ENCODE measurements at places on chromosomes 16 and 17.

DNA sequence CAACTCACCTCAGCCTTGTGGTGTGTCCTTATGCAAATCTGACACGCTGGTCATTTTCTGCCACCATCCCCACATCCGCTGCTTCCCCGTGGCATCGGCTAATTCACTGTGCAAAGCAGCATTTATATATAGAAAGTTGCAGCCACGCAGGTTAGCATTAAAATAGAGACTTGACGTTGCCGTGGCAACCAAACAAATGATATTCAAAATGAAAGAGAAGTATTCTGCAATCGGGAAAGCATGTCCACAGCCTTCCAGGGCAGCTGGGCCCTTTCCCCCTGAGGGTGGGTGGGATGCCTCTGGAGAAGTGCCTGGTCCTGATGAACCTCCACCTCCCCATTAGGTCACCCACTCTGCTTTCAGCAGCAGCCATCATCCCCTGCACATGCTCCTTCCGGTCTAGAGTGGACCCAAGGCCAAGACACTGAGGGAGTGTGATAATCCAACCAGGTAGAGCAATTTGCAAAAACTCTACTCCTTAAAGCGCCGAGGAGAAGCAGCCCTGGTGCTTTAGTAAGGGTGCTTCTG, 138.7 kb downstream of the GAS7 start:
- DNase-seq: no peak

GRCh38 chr17:74145756-74146155, 57.7 kb upstream of the RPL38 start:
- no peak for DNase-seq

DNA sequence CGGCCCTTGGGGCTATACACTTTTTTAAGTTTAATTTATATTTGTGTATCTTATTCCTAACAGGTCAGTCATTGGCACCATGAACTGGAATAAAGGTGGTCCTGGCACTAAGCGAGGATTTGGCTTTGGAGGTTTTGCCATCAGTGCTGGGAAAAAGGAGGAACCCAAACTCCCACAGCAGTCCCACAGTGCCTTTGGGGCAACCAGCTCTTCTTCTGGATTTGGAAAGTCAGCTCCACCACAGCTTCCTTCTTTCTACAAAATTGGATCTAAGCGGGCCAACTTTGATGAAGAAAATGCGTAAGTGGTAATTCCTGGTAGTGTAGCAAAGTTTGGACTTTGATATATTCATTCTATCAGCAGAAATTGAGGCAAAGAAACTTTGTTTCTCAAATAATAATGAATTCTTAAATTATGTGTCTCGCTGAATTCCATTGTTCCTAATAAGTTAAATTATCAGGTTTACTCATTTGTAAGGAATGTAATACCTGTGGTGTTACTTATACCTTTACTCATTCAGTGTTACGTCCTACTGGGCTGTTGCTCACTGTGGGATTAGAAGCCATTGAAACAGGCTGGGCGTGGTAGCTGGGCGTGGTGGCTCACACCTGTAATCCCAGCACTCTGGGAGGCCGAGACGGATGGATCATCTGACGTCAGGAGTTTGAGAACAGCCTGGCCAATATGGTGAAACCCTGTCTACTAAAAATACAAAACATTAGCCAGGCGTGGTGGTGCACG, 13.2 kb downstream of the DDX42 start:
- DNase-seq: no peak

- DNase-seq: no peak
Observed at GRCh38 chr17:45394091-45394490, 38.6 kb downstream of the ARHGAP27 start.

DNA sequence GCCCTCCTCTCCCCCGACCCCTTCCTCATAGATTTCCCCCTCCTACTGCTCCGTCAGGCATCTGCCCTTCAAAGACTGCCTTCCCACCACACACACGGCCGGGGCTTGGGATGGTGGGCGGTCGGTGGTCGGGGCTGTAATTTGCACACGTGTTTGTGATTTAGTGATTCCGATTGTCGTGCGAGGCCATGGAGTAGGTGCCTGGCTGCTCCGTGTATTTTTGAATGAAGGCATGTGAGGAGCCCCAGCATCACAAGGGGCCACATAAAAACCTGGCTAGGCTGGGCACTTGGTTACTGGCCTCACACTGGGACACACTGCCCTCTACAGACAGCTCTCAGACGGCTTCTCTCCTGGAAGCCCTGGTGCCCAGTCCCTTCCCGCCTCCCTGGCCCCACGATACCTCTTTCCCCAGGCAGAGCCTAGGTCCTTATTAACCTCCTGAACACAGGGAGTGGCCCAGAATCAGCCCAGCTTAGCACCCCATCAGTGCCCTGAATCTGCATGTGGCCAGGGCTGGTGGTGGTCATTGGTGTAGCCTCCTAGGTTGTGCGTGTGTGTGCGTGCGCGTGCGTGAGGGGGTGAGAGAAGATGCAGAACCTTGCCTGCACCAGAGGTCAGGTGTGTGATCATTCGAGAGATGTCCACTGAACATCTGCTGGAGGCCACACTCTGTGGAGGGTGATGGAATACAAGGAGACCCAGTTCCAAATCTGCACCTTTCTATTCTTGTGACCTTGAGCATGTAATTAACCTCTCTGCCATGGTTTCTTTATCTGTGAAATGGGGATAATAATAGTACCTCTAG, 1.3 kb upstream of the SOCS1 start:
- DNase-seq: peak; percentile 72

GRCh38 chr16:70568601-70569237, 45.1 kb downstream of the SF3B3 start:
- DNase-seq: no peak

Measured in AML-193 (cell line).